K562 (cell line): ENCODE measurements at places on chromosomes 12 and 14. TPM values are rescaled to one million over a fixed set of nuclear protein-coding genes. Genes with fewer than 3 reads are reported as not detected.

DNA sequence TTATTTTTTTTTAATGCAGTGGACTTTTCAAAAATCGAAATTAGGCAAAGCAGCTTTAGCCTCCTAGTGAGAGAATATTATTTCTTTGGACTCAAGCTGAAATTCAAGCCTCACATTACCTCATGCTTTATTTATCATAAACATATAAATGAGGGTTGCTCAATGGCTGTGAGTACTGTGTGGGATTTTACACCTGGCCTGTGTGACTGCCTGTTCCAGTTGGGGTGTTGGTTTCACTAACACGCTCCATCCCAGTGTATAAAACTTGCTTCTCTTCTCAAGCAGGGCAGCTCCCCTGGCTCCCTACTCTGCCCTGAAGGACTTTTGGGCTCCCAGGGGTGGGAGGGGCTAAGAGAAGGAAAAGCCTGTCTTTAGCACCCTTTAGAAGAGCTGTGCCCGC, 15.0 kb downstream of the ANKLE2 start:
- DNase-seq: no peak
- H3K36me3 ChIP-seq: peaks cover 90% of the 10 kb centered on the region
- H3K4me3 ChIP-seq: no peak overlapping the region
- H3K27me3 ChIP-seq: no peaks in the 10 kb centered on the region
- no peak overlapping the region for H3K27ac ChIP-seq

Gene BHLHE41
- total RNA-seq: 0.45 TPM in 1 of 2 replicates, not detected in the other

DNA sequence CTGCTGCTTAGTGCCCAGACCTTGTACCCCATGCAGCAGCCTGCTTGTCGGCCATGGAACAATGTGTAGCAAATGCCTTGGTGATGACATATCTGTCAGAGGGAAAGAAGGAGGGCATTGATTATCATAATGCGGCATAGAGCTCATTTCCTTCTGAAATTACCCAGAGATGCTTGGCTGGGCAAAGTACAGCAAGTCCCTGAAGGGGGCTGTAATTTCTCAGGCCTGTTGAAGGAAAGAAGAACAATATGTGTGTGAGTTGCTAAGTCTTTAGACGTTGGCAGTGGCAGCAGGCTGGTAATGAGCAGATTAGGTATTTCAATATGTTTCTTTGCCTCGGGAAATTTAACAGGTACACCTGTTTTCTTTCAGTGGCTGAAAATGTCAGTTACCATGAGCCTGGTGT, 128.6 kb downstream of the CRADD start:
- no peak for DNase-seq
- no peaks in the 10 kb centered on the region for H3K27me3 ChIP-seq
- H3K36me3 ChIP-seq: no peaks in the 10 kb centered on the region
- H3K4me1 ChIP-seq: peaks cover 35% of the 10 kb centered on the region

GRCh38 chr14:99427632-99428300, 52.9 kb downstream of the SETD3 start:
- no peaks in the 10 kb centered on the region; the same call in 1 of the 2 replicates for H3K4me1 ChIP-seq
- no peaks in the 10 kb centered on the region for H3K27me3 ChIP-seq
- H3K27ac ChIP-seq: no peak overlapping the region
- no peak for DNase-seq

Gene GLRX5
- total RNA-seq: 66.8 and 68.0 TPM in 2 replicates

GRCh38 chr14:37343307-37344094, 145.8 kb downstream of the MIPOL1 start:
- no peaks in the 10 kb centered on the region for H3K27me3 ChIP-seq
- no peak for DNase-seq
- H3K4me3 ChIP-seq: no peak overlapping the region
- no peaks in the 10 kb centered on the region for H3K36me3 ChIP-seq

- no peaks in the 10 kb centered on the region for H3K36me3 ChIP-seq
- H3K4me1 ChIP-seq: no peaks in the 10 kb centered on the region
- no peak overlapping the region for H3K4me3 ChIP-seq
- peaks cover 6% of the 10 kb centered on the region; the same call in 1 of the 2 replicates for H3K27me3 ChIP-seq
These were observed 236.5 kb upstream of the PELI2 start for GRCh38 chr14:55881577-55882241.

Gene MGST1
- 48.0 and 54.9 TPM in 2 replicates for total RNA-seq

Gene COPS7A
- total RNA-seq: 22.5 and 23.4 TPM in 2 replicates

Gene FOXG1
- total RNA-seq: 3.0 and 3.7 TPM in 2 replicates

Gene CNTN1
- total RNA-seq: 0.16 TPM in 1 of 2 replicates, not detected in the other

GRCh38 chr12:84161296-84161695, 751.3 kb downstream of the SLC6A15 start:
- H3K4me3 ChIP-seq: no peak overlapping the region
- no peaks in the 10 kb centered on the region for H3K4me1 ChIP-seq
- DNase-seq: no peak
- no peak overlapping the region for H3K27ac ChIP-seq
- H3K36me3 ChIP-seq: no peaks in the 10 kb centered on the region

- peak overlapping the region; percentile 26; the same call in 1 of the 3 replicates for H3K27ac ChIP-seq
- no peak for DNase-seq
- peaks cover 10% of the 10 kb centered on the region; the same call in 2 of the 3 replicates for H3K4me1 ChIP-seq
These were observed 33.0 kb downstream of the CDKL1 start for GRCh38 chr14:50363714-50364111.

Gene CBLN3
- total RNA-seq: 0.44 and 0.67 TPM in 2 replicates

Gene TAC3
- total RNA-seq: 0.29 and 1.7 TPM in 2 replicates

GRCh38 chr14:105203057-105203531, 22.0 kb upstream of the NUDT14 start:
- peaks cover 5% of the 10 kb centered on the region; the same call in 1 of the 2 replicates for H3K27me3 ChIP-seq
- H3K4me3 ChIP-seq: no peak overlapping the region
- H3K36me3 ChIP-seq: no peaks in the 10 kb centered on the region
- no peak overlapping the region for H3K27ac ChIP-seq
- peak; percentile 71 for DNase-seq

- H3K36me3 ChIP-seq: no peaks in the 10 kb centered on the region
- DNase-seq: no peak
These were observed 297.9 kb downstream of the BCL11B start for GRCh38 chr14:98974113-98974512.

GRCh38 chr12:112107306-112108201, 1.0 kb downstream of the NAA25 start:
- H3K27ac ChIP-seq: peak overlapping the region; percentile 88
- H3K4me1 ChIP-seq: peaks cover 32% of the 10 kb centered on the region; the same call in 2 of the 3 replicates
- peak; percentile 44 for DNase-seq
- H3K36me3 ChIP-seq: peaks cover 43% of the 10 kb centered on the region

DNA sequence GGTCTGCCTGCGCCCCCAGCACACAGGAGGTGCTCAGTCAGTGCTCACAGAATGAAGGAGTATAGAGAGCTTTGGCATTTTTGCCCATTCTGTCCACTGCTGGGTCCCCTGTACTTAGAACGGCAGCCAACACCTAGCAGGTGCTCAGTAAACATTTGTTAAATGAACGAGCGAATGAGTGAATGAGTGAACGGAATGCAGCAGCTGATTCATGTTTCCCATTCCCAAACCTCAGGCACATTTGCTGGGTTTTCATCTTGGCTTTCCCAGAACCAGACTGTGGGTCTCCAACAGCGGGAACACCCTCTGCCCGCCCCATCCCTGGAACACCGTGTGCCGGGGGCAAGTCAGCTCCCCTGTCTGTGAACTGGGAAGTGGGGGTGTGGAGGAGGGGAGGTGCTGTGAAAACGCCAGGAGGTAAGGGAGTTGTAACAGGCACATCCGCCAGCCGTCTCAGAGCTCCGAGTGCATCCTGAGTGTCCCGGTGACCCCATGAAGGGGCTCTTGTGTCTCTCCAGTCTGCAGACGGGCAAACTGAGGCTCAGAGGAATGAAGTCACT, 47.3 kb downstream of the SCARB1 start:
- H3K27ac ChIP-seq: no peak overlapping the region
- H3K4me3 ChIP-seq: no peak overlapping the region
- H3K27me3 ChIP-seq: no peaks in the 10 kb centered on the region
- H3K36me3 ChIP-seq: peaks cover 83% of the 10 kb centered on the region
- peaks cover 15% of the 10 kb centered on the region; the same call in 1 of the 2 replicates for H3K4me1 ChIP-seq

GRCh38 chr14:104425763-104426646, 153.6 kb upstream of the C14orf180 start:
- peaks cover 18% of the 10 kb centered on the region for H3K27me3 ChIP-seq
- no peak for DNase-seq
- H3K4me1 ChIP-seq: no peaks in the 10 kb centered on the region
- H3K36me3 ChIP-seq: no peaks in the 10 kb centered on the region
- no peak overlapping the region for H3K4me3 ChIP-seq

- no peak overlapping the region for H3K27ac ChIP-seq
- peaks cover 3% of the 10 kb centered on the region for H3K4me1 ChIP-seq
- no peaks in the 10 kb centered on the region for H3K36me3 ChIP-seq
- DNase-seq: peak; percentile 61
- no peaks in the 10 kb centered on the region for H3K27me3 ChIP-seq
These were observed 418.5 kb downstream of the TMEM121 start for GRCh38 chr14:105944632-105945610.

Gene LRRC10
- not detected in 2 replicates for total RNA-seq

Gene DTX1
- total RNA-seq: not detected in 2 replicates

DNA sequence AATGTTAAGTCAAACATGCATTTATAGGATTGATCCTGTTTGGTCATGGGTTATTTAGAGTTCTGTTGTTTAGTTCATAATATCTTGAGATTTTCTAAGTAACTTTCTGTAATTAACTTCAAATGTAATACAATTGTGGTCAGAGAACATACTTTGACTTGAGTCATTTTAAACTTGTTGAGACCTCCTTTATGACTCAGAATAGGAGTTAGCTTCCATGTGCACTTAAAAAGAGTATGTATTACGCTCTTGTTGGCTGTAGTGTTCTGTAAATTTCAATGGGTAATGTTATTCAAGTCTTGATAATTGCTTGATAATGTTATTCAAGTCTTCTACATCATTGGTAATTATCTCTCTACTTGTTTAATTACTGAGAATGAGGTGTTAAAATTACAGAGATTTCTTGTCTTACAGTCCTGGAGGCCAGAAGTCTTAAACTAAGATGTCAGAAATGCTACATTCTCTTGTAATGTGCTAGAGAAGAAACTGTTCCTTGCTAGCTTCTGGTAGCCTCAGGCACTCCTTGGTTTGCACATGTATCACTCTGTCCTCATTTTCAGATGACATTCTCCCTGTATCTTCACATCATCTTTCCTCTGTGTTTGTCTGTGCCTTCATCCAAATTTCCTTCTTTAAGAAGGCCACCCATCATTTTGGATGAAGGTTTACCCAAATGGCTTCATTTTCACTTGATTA, 197.3 kb downstream of the TMTC3 start:
- DNase-seq: no peak
- no peak overlapping the region for H3K27ac ChIP-seq
- no peaks in the 10 kb centered on the region for H3K36me3 ChIP-seq
- H3K4me3 ChIP-seq: no peak overlapping the region

- no peaks in the 10 kb centered on the region for H3K27me3 ChIP-seq
- no peak overlapping the region for H3K27ac ChIP-seq
- DNase-seq: no peak
These were observed 5.5 kb downstream of the AKT1 start for GRCh38 chr14:104789752-104790743.

DNA sequence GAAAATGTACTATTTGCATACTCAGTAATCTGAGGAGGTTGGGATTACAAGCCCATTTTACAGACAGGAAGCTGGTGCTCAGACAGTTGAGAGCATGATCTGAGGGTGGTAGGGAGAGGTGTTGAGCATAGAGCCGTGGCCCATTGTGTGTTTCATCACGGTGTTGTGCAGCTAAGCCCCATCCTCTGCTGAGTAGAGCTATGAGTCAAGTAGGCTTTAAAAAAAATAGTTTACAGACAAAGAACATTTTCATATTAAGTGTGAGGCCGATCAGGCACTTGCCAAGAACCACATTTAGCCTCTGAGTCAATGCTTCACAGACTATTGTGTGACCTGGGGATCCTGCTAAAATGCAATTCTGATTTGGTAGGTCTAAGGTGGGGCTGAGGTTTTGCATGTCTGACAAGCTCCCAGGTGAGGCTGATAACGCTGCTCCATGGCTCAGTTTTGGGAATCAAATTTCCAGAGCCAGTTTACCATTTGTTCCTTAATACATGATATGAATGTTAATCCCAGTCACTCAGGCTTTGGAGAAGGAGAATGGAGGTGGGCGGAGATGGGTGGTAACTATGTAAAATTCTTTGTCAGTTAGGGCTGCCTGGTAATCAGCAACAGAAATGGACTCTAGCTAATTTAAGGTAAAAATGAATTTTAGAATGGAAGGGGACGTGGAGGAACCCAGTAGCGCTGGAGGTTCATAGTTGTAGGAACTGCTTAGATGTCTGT, 22.2 kb downstream of the ZNF664 start:
- no peaks in the 10 kb centered on the region for H3K27me3 ChIP-seq
- H3K27ac ChIP-seq: no peak overlapping the region
- no peak for DNase-seq
- peaks cover 50% of the 10 kb centered on the region for H3K36me3 ChIP-seq
- H3K4me3 ChIP-seq: no peak overlapping the region

- H3K4me1 ChIP-seq: no peaks in the 10 kb centered on the region
- no peaks in the 10 kb centered on the region for H3K27me3 ChIP-seq
- H3K4me3 ChIP-seq: no peak overlapping the region
- no peak for DNase-seq
- no peak overlapping the region for H3K27ac ChIP-seq
These were observed 21.5 kb downstream of the LLPH start for GRCh38 chr12:66109056-66109455.

DNA sequence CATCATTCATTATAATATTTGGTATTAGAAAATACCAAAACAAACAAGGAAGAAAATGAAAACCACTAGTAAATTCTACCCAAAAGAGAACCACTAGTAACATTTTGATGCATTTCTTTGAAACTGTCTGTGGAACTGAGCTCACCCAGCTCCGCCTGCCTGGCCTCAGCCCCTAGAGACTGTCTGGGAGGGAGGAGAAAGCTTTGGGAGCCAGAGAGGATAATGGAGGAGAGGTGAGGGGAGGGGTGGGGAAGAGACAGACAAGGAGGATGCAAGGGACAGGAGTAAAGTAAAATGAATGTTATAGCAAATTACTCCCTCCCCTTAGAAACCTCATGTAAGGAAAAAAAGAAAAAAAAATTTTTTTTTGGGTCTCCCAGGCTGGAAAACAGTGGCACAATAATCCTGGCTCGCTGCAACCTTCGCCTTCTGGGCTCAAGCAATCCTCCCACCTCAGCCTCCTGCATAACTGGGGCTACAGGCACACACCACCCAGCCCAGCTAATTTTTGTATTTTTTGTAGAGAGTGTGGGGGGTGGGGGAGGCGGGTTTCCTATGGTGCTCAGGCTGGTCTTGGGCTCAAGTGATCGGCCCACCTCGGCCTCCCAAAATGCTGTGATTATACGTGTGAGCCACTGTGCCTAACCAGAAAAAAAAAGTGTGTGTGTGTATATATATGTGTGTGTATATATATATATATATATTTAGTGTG, 3.2 kb upstream of the MMP19 start:
- peaks cover 14% of the 10 kb centered on the region for H3K4me1 ChIP-seq
- no peaks in the 10 kb centered on the region for H3K27me3 ChIP-seq
- no peak for DNase-seq
- H3K36me3 ChIP-seq: no peaks in the 10 kb centered on the region
- H3K4me3 ChIP-seq: no peak overlapping the region

Gene FSCB
- not detected in 2 replicates for total RNA-seq

DNA sequence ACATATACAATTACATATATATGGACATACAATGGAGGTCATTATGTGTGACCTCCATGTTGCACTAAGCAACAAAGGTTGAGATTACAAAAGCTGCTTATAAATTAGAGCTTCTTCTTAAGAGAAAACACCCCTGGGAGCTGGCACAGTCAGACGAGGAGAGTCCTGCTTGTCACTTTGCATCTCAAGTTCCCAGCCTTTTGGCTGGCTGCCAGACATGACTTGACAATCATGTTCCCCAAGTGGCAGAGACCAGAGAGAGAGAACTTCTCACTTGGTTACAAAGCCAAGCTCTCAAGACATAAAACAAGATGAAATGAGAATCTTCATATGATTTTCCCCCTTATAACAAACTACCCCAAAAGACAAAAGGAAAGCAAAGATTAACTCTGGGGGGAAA, 8.5 kb upstream of the SYNJ2BP start:
- no peaks in the 10 kb centered on the region for H3K36me3 ChIP-seq
- H3K27me3 ChIP-seq: no peaks in the 10 kb centered on the region
- no peak overlapping the region for H3K27ac ChIP-seq
- no peaks in the 10 kb centered on the region for H3K4me1 ChIP-seq
- H3K4me3 ChIP-seq: no peak overlapping the region
